ENCODE measurements at places on chromosomes 7 and 10.

- DNase-seq = no peak
Observed at GRCh38 chr10:129049501-129049900, 417.5 kb upstream of the MGMT start.

GRCh38 chr10:7485799-7486198, 75.0 kb upstream of the SFMBT2 start:
- no peak for DNase-seq

- DNase-seq = no peak
Observed at GRCh38 chr7:41121228-41121627, 581.7 kb downstream of the INHBA start.

DNA sequence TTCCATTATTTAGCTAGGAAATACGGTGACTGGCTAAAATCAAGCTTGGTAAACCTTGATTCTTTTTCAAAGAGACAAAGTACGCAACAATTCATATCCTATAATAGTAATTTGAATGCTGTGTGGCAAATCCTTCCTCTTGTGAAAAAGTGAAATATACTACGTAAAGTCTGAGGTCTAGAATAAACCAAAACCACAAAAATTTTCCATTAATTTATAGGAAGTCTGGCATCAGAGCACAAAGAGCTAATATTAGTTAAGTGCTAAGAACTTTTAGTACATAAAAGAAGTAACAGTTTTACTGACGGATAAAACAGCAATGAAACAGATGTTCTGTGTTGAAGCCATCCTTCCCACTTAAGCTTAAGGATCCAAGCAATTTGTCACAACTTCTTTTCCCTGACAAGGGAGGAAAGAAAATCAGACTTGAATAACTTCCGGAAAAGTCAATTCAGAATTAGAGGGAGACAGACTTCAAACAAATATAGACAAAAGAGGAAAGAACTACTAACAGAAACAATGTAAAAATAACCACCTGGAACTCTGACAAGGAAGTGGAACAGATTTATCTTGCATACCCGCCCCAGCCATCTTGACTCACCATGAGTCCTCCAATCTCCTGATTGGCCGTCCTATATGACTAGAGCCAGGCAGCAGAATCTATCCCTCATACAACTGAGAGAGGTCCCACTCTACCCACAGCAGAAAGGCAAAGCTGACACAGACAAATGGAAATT, 34.6 kb downstream of the RHEB start:
- peak; percentile 82 for DNase-seq

- peak; percentile 19 for DNase-seq
Observed at GRCh38 chr7:105940109-105940508, 23.0 kb upstream of the CDHR3 start.

DNA sequence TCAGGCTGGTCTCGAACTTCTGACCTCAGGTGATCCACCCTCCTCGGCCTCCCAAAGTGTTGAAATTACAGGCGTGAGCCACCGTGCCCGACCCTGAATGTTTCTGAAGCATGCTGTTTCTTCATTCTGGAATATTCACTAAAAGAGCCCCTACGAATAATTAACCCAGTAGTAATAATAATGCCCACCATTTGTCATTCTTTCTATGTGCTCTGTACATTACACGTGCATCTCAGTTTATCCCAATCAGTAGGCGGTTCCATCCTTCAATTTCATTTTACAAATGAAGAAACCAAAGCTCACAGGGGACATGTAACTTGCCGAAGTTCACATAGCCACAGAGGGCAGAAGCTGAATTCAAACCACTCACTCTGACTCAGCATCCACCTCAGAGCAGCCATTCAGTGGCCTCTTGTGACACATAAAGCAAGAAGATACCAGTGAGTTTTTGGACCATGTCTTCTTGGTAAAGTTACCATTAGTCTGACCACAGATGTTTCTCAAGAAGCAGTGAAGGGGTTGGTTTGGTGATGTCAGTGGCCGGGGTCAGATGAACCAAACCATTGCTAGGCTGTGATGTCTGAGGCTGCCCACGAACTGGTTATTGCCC, 71.9 kb upstream of the DUSP5 start:
- DNase-seq = peak; percentile 92

- DNase-seq = no peak
Observed at GRCh38 chr7:101625031-101625791, 3.9 kb downstream of the MYL10 start.

GRCh38 chr7:66912195-66912594, 8.8 kb upstream of the TMEM248 start:
- no peak for DNase-seq

DNA sequence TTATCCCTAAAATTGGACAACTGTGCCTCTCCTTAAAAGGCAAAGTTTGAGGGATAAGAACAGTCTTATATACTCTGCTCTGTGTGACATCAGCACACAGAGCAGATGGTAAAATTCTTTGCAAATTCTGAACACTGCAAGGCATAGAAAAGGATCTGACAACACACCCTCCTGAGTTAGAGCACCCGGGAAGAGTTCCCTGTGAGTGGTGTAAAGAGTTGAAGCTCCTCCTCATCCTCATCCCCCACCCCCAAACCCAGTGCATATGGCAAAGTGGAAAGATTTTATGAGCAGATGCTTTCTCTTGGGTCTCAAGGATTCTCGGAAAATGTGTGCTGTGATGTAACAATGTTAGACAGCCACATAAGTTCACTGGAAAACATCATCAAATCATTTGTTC, 40.0 kb upstream of the DGKI start:
- DNase-seq = no peak

- no peak for DNase-seq
Observed at GRCh38 chr7:90605055-90605454, 8.9 kb downstream of the CDK14 start.

- no peak for DNase-seq
Observed at GRCh38 chr10:17766731-17767130, 14.7 kb downstream of the TMEM236 start.

- DNase-seq = peak; percentile 55
Observed at GRCh38 chr7:6279341-6279740, 6.9 kb upstream of the CYTH3 start.

GRCh38 chr7:139738101-139738489, 39.7 kb downstream of the HIPK2 start:
- DNase-seq = no peak

GRCh38 chr10:88538048-88538447, 45.1 kb downstream of the RNLS start:
- peak; percentile 47 for DNase-seq

DNA sequence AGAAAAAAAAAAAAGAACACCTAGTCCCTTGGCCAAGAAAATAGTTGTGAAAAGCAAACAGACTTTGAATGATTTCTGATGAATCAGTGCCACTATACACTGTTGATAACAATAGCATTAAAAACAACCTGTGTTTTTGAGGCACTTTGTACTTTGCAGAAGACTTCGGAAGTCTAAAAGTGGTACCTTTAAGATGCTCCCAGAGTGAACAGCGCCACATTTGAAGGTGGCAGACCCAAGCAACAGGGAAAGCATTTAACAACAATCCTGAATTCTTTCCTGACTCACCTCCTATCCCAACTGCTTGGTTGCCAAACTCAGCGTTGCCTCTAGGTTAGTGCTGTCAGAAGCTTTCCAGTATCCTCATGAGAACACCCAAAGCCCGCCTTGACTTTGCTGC, 102.5 kb upstream of the CCDC6 start:
- DNase-seq = no peak

GRCh38 chr10:76125900-76126299, 694.5 kb downstream of the LRMDA start:
- DNase-seq = peak; percentile 41

DNA sequence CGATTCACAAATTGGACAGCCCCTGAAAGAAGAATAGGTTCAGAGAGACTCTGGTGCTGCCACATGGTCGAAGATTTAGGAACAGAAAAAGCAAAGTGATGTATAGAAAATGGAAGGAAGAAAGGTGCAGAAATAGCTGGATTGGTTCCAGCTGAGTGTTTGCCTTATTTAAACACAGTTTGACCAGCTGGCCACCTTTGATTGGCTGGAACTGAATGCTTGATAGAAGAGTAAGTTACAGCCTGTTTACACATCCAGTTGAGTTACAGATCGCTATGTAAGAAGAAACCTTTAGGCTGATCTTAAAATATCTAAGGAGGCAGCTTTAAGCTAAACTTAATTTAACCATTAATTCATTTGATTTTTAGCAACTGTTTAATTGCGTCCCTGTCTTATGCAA, 40.3 kb upstream of the KAT6B start:
- no peak for DNase-seq

GRCh38 chr10:118956802-118957442, 72.6 kb upstream of the NANOS1 start:
- no peak for DNase-seq

- DNase-seq = no peak
Observed at GRCh38 chr7:130614449-130614848, 54.1 kb downstream of the COPG2 start.

GRCh38 chr7:112537822-112538387, 57.1 kb downstream of the LSMEM1 start:
- DNase-seq = peak; percentile 15

DNA sequence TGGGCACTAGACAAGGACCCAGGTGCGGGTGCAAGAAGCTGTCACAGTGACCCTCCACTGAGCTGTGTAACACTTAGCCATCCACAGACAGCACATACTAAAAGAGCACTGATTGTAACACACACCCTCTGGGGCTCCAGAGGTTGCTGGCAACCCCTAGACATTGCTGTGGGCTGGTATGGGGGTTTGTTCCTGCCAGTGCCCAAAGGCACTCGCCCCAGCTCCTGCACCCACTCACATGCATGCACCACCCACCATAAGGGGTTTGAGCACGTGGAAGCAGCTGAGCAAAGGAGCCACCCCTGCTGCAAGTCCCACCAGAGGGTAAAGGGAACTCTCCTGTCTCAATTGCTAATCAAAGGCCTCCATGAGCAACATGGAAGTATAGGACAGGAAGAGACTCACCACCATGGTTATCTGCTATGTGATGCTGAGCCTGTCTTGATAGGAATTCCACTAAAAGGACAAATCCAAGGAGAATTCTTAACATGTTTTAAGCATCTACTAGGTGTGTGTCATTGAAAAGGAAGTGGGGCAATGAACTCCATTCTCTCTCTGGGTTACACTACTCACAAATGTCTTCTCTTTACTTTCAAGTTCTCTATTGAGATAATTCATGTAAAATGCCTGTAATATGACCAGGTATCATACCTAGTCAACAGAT, 103.1 kb downstream of the GFRA1 start:
- no peak for DNase-seq

GRCh38 chr7:30363778-30364563, 79.6 kb downstream of the ZNRF2 start:
- no peak for DNase-seq

GRCh38 chr7:75866114-75866488, 12.7 kb upstream of the RHBDD2 start:
- peak; percentile 57 for DNase-seq

DNA sequence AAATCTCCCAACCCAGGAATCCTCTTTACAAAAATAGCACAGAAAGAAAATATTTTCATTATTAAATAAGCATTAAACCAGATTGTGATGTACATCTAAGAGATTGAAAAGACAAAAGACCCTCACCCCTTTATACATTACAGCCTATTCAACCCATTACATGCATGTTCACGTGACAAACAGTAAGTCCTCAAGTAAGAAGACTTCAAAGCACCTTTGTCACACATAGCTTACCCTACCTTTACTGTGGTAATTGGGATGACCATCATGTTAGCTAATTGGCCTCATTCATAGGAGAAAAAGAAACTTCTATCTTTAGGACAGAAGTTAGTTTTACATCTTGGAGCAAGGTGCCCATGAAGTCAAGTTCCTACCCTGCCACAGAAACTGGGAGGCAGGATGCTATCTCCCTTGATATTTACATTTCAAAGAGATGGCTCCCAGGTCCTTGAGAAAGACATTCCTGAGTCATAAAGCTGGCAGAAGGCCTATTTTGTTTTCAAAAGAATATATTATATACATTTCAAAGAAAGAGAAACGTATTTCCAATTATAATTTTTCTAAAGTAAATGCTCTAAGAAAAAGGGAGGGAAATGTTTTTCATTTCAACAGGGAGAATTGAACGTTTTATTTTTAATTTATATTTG, 48.1 kb downstream of the GNAI1 start:
- no peak for DNase-seq

- DNase-seq = no peak
Observed at GRCh38 chr10:33160151-33160550, 174.3 kb downstream of the NRP1 start.

All from M059J (cell line).